ENCODE measurements at places on chromosomes 3 and 15.

GRCh38 chr3:6249679-6250078 is 611.2 kb upstream of the GRM7 start:
- no peak for DNase-seq

DNA sequence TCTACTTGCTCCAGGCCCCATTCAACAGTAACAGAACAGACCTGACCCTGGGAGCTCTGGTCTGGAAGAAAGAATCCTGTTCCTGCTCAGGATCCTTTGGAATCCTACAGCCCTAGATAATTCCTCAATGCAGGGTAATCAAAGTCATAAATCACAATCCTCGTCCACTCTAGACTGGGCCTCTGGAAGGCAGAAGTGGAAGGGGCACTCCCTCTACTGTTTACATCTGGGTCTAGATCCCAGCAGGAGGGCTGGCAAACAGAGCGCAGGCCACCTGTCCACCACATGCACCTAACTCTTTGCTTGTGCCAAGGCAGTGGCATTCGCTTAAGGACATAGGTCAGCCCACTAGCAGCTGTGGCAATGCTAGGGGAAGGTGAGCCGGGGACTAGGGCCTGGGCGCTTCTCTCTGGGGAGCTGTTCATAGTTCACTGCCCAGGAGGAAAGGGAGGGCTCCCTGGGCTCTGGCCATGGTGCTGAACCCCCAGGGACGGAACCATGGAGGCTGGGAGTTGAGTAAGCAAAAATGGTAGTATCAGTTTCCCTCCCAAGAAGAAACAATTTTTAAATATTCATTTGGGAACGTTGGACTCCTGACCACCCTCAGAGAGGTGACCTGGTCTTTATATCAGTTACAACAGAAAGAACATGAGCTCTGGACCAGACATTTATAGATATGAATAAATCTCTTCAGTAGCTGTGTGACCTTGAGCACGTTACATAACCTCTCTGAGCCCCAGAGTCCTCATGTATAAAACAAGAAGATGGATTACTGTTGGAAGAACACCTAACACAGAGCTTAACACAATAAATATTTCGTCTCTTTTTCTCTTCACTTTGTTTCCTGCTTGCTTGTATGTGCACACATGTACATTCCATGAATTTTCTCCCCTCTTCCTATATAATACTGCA is 90.2 kb downstream of the NTRK3 start:
- peak; percentile 7 for DNase-seq

- DNase-seq = no peak
Observed at GRCh38 chr15:60047701-60048100, 43.6 kb downstream of the FOXB1 start.

GRCh38 chr3:170712798-170713197 is 126.9 kb upstream of the SLC7A14 start:
- no peak for DNase-seq

GRCh38 chr3:81841540-81841939 is 80.1 kb upstream of the GBE1 start:
- DNase-seq = no peak

DNA sequence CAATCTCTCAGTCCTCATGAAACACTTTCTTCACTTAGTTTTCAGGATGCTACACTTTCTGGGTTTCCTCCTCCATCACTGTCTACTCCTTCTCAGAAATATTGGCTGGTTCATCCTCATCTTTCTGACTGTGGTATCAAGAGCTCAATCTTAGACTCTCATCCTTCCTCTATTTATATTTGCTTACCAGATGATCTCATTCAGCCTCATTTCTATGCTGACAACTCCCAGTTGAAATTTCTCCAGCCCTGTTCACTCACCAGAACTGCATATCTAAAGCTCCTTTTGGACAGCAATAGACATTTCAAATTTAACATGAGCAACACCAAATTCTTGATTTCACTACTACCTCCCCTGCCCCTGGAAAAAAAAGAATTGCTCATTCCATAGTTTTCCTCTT is 48.0 kb upstream of the FBN1 start:
- DNase-seq = no peak

DNA sequence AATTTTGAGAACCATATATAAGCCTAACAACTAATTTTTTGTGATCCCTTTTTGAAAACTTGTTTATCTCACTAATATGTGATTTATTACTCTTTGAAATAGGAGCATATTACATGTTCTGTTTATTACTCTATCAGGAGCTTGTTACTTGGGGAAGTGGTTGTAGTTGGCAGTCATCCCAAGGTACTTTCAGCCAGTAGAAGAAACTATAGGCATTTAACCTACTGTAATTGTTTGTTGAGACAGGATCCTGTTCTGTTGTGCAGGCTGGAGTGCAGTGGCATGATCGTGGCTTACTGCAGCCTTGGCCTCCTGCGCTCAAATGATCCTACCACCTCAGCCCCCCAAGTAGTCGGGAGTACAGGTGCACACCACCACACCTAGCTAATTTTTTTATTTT is 195.6 kb downstream of the TCF12 start:
- DNase-seq = no peak

DNA sequence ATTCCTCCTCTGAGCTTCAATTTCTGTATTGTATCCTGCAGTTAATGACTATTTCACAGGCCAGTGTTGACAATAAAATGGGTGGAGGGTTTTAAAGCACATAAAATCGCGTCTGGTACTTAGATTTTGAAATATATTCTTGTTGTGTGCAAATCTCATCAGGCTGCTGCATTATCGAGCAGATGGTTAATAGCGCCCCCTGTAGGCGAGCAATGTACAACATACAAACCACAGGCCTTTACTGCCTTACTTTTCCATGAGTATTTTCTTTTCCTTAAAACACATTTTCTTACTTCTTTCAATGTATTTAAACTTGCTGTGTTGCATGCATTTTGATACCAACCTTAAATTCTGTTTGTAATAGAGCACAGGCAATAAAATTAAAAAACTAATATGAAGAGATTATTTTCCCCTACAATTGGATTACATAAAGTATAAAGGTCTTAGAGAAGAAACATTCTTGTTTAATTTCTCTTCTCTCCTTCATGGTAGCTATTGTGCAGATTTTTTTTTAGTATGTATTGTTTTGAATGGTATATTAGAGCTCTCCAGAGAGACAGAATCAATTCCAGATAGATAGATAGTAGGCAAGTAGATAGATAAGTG is 608.4 kb downstream of the CADM2 start:
- peak; percentile 10 for DNase-seq

DNA sequence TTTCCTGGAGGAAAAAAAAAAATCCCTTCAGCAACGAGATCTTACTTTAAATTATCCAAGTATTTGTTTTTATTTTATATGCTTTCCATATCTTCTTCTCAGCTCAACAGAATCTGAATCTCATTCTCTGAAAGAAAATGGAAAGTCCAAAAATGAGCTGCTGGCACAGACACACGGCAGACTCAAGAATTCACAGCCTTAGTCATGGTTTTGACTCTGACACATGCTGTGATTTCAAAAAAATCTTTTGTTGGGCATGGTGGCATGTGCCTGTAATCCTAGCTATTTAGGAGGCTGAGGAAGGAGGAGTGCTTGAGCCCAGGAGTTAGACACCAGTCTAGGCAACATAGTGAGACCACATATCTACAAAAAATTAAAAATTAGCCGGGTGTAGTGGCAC is 565.0 kb downstream of the MAGI1 start:
- no peak for DNase-seq

- DNase-seq = no peak
Observed at GRCh38 chr15:69956417-69956816, 141.3 kb downstream of the TLE3 start.

DNA sequence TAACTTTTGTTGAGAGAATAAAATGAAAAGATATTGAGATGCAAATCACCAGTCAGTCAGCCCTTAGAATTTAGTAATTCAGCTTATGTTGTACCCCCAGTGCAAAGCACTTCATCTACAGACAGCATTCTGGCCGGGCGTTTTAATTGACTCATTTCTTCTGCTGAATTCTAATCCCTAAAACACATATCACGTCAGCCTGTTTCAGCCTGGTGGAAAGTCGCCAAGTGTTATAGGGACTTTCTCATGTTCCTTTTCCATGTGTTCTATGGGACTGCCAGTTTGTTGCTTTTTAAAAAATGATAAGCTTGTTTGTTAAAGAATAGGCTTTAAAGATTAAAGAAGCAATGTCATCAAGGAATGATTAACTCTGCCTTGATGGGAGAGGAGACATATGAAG is 169.7 kb upstream of the BFSP2 start:
- no peak for DNase-seq

DNA sequence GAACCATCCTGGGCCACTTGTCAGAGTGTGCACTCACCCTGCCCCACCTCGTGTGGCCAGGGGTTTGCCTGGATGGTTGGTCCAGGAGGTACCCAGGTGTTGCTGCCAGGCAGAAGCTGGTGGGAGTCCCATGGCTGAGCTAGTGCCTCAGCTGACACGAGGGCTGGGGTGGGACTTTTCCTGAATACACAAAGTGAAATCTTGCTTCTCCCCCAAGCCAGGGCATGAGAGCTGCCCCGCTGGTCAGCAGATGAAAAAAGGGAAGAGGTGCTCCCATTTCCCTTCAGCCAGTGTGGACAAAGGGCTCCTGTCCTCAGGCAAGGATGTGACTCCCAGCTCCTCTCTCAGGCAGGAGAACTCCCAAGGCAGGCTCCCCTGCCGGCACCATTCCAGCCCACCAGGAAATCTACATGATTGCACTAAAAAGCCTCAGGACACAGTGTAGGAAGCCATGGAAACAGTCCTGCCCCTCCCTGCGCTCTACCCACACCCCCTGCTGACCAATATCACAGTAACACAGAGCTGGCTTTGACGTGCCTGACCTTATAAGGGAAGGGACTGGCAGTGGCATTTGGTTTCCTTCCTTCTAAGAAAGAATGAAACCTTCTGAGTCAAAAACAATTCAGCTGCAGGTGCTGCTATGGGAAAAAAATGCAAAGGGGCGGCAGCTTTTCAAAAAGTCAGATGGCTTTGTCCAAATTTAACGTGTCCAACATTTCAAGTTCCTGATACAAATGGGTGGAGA is 33.9 kb downstream of the MYO5C start:
- DNase-seq = peak; percentile 22

DNA sequence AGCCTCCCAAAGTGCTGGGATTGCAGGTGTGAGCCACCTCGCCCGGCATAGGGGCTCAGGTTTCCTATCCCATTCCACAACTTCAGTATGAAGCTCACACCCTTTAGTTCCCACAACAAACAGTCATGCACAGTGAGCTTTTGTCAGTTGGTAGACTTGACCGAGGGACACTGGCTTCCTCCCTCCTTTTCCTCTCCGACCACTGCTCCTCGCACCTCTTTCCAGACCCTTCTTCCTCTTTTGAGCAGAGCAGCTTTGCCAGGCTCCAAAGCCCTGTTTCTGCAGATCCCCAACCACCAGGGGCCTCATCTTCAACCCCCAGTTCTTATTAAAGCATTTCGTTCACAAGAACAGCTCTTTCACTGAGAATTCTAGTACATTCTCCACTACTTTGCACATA is 12.7 kb upstream of the CILP start:
- no peak for DNase-seq

DNA sequence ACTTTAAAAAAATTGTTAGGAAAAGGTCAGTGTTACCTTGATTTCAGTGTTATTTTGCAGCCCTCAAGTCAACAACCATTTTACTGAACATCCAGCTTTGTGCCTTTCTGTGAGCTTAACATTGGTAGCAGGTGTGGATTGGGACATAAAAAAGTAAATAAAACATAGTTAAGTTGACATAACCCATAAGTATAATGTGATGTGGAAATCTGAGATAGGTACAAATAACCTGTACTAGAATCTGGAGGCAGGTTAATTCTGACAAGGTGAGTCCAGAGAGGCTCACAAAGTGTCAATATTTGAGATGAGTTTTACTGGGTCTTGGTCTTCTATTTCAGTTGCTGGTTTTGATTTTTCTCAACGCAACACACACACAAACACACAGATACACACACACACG is 151.3 kb downstream of the LPP start:
- no peak for DNase-seq

- DNase-seq = no peak
Observed at GRCh38 chr3:128007033-128007424, 45.2 kb upstream of the SEC61A1 start.

DNA sequence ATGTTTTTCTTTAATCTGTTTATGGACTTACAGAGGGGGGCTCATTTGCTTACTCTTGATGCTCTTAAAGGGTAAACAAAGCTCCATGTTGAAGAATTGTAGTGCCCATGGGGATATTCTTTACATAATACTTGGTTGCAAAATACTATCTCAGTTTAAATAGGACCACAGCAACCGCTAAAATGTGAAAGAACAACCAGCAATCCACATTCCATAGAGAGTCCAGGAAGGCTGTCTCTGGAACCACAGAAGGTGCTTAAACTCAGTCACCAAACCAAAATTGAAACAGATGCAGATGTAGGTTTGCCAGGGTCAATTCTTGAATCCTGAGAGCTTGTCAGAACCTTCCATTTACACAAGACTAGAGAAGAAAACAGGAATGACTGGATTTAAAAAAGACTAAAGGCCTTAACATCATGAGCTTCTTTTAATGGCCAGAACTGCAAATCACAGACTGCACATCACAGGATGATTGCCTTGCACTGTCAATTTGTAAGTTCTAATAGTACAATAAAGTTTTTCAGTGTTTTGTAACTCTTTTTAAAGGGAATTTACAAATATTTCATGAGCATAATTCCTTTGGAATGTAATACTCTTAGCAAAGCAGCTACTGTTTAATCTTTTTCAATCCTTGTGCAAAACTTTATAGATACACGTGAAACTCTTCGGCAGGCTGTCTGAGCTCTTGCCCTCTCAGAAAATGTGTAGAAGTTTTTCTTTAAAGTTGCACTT is 661.6 kb downstream of the SI start:
- DNase-seq = no peak
